ENCODE measurements at places on chromosomes 6 and 20. TPM values are rescaled to one million over a fixed set of nuclear protein-coding genes. Genes with fewer than 3 reads are reported as not detected.

- no peaks in the 10 kb centered on the region for H3K27me3 ChIP-seq
- DNase-seq = no peak
- H3K27ac ChIP-seq = no peak overlapping the region
- no peaks in the 10 kb centered on the region for H3K36me3 ChIP-seq
- H3K4me1 ChIP-seq = no peaks in the 10 kb centered on the region
Measured at GRCh38 chr20:37443596-37443995, 77.5 kb upstream of the NNAT start.

GRCh38 chr6:3803627-3804468 lies 45.3 kb upstream of the FAM50B start:
- DNase-seq = no peak
- H3K27ac ChIP-seq = no peak overlapping the region
- peaks cover 4% of the 10 kb centered on the region for H3K4me1 ChIP-seq
- no peaks in the 10 kb centered on the region for H3K27me3 ChIP-seq
- no peak overlapping the region for H3K4me3 ChIP-seq

DNA sequence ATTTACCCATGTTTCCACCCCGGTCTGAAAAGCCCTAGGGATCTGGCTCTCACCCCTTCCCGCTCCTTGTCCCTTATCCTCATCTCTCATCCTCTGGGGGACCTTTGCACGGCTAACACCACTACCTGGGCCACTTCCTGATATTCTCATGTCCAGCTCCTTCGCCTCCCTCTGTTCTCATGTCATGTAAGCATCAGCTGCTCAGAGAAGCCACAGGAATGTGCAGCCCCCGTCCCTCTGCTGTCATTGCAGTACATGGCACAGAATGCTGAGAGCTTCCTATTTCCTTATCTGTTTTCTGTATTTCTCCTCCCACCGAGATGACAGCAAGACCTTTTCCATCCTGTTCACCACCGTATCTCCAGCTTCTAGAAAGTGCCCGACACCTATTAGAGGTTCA lies 102.4 kb downstream of the MTHFD1L start:
- no peaks in the 10 kb centered on the region for H3K4me1 ChIP-seq
- no peak for DNase-seq
- H3K4me3 ChIP-seq = no peak overlapping the region

F13A1 gene
- 26.7 TPM for total RNA-seq

RIMS1 gene
- not detected for total RNA-seq

Data from spleen (tissue), 13 donors.